ENCODE measurements at places on chromosomes 3 and 15. TPM values are rescaled to one million over a fixed set of nuclear protein-coding genes. Genes with fewer than 3 reads are reported as not detected.

The BFSP2 gene
- not detected for total RNA-seq

- no peak for DNase-seq
Measured at GRCh38 chr3:127693336-127693843, 20.6 kb downstream of the ABTB1 start.

The ANKRD63 gene
- total RNA-seq = not detected

The GOLGA8S gene
- total RNA-seq = not detected

- DNase-seq = no peak
Measured at GRCh38 chr3:149342413-149343380, 9.3 kb upstream of the TM4SF18 start.

All from endodermal cell (in vitro differentiated cells).